ENCODE measurements at places on chromosomes 11 and 22. TPM values are rescaled to one million over a fixed set of nuclear protein-coding genes. Genes with fewer than 3 reads are reported as not detected.

Gene CRYAB
- total RNA-seq: 12.5 TPM

Gene NAA40
- 15.4 TPM for total RNA-seq

Gene BTBD10
- 42.0 TPM for total RNA-seq

Gene PITPNM1
- 38.7 TPM for total RNA-seq

Gene PACSIN3
- total RNA-seq: 25.5 TPM

Gene DMC1
- total RNA-seq: 2.8 TPM

Gene CCND1
- total RNA-seq: 180 TPM

Gene TSSK2
- total RNA-seq: not detected

Gene DEUP1
- not detected for total RNA-seq

Gene CD6
- 0.21 TPM for total RNA-seq

Gene TEX12
- total RNA-seq: not detected

Gene OR5P2
- not detected for total RNA-seq

Gene APOA4
- not detected for total RNA-seq
